ENCODE measurements at places on chromosomes 16 and 17.

- no peak for DNase-seq
Observed at GRCh38 chr16:53043986-53044601, 8.6 kb downstream of the CHD9NB start.

- DNase-seq, result no peak
Observed at GRCh38 chr16:85878875-85879274, 20.1 kb upstream of the IRF8 start.

- no peak for DNase-seq
Observed at GRCh38 chr17:7026471-7027115, 3.7 kb downstream of the BCL6B start.

DNA sequence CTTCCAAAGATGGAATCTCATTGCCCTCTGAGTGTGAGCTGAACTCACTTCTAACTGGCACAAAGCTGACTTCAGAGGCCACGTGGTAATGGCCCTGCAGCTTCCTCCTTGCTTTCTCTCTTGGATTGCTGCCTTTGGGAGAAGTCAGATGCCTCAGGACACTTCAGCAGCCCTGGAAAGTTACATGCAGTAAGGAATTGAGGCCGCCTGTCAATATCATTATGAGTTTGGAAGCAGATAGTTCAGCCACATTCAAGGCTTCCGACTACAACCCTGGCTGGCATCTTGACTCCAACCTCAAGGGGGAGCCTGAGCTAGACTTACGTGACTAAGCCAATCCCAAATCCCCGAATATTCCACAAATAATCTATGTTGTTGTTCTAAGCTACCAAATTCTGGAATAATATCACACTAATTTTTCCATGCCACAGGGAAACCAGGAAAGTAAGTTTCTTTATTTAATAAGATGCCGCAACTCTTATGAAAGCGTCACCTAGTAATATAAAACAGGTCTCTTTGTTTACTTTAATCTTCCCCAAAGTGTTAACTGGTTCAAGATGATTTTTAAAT, 13.6 kb downstream of the CEP20 start:
- no peak for DNase-seq

- no peak for DNase-seq
Observed at GRCh38 chr17:27808628-27809027, 8.3 kb upstream of the NOS2 start.

GRCh38 chr17:50109207-50109606, 14.1 kb downstream of the PDK2 start:
- no peak for DNase-seq

DNA sequence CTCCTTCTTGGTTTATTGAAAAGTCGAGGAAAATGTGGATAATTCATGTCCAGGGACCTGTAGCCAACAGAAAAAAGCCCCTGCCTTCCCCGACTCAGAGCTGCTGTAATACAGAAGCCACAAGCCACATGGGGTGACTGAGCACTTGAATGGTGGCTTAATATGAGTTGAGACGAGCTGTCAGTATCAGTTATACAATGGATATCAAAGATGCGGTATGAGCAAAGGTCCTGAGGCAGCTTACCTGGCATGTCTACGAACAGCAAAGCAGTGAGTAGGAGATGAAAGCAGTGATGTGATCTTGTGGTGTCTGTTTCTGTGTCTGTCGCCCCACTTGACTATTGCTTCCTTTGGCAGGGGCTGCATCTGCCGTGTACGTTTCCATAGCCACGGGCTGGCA, 12.2 kb upstream of the RMI2 start:
- DNase-seq, result no peak

DNA sequence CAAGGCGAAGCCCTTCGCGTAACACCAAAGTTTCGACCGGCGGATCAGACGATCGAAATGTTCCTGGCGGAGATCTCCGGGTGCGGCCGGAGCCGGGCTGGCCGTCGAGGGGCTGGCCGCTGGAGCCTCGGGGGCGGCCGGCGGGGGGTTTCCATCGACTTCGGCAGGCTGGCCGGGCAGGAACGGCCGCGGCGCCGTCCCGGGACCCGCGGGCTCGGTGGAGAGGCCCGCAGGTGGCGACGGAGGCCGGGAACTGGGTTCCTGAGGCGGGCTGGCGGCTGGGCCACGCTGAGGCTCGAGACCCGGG, 1.1 kb downstream of the EPOP start:
- DNase-seq, result no peak

- DNase-seq, result no peak
Observed at GRCh38 chr16:10338426-10338825, 47.4 kb upstream of the ATF7IP2 start.

DNA sequence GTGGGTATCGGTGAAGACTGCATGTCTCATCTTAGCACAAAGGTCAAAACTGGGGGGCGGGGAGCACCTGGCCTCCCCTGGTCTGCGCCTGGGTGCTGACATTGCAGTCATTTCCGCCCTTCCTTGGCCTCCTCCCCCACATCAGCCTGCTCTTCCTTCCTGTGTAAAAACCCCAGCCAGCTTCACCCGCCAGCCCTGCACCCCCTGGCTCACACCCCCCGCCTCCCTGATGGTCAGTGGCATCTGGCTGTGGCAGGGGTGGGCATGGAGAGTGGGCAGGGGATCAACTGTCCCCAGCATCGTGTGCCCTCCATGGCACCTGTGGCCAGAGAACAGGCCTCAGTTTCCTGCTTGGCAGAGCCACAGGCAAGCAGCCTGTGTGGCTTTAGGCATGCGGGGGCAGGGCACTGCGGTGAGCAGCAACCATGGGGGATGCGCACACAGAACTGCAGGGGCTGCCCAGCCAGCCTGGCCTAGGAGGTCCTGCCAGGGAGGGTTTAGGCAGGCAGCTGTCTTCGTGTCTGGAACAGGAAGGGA, 26.5 kb upstream of the LASP1NB start:
- DNase-seq, result peak; percentile 79

GRCh38 chr16:73014768-73015167, 33.2 kb downstream of the ZFHX3 start:
- DNase-seq, result no peak

DNA sequence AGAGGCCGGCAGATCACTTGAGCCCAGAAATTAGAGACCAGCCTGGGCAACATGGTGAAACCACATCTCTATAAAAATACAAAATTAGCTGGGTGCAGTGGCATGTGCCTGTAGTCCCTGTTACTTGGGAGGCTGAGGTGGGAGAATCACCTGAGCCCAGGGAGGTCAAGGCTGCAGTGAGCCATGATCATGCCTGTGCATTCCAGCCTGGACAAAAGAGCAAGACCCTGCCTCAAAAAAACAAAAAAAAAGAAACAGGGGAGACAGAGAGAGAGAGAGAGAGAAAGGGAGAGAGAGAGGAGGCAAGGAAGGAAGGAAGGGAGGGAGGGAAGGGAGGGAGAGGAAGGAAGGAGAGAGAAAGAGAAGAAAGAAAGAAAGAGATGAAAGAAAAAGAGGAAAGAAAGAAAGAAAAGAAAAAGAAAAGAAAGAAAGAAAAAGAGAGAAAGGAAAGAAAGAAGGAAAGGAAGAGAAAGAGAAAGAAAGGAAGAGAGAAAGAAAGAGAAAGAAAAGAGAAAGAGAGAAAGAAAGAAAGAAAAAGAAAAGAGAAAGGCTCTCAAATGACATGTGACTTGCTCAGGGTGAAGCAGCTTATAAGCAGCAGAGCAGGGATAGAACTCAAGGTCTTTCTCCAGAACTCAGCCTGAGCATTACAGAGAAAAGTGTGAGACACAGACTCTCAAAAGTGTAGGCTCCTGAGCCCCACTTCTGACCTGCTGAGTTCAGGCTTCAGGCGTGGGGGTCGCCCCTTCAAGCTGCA, 15.5 kb downstream of the CX3CL1 start:
- DNase-seq, result no peak

DNA sequence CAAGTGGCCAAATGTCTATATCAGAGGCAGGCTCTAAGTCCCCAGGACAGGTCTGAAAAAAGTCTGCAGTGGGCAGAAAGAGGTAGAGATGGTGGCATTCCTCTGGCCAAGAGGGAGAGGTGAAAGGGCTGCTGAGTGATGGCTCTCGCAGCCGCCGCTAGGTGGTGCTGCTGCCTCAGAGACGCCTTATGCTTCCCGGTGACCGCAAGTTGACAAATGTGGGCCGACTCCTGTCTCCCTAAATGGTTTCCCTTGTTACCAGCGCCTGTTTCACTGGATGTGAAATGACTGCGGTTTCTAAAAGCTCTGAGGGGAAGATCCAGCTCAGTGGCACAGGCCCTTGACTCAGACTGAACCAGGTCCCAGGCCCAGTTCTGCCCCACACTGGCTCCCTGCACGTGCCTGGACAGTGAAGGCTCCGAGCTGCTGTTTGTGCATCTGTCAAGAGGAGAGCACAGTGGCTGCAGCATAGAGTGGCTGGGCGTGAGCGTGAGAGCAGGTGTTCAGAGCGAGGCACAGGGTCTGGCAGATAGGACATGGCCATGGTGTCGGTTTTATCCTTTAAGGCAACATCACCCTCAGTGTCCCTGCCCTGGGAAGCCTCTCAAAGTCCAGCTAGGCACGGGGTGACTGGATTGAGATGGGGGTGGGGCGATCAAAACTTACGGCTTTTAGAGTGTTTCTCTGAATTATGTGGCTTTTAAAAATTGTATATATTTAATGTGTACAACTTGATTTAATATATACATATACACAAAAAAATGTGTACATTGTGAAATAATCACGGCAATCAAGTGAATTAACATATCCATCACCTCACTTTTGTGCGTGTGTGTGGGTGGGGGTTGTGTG, 19.9 kb downstream of the CLEC16A start:
- DNase-seq, result peak; percentile 78

GRCh38 chr17:75182319-75182568, 515 bp downstream of the SUMO2 start:
- no peak for DNase-seq

GRCh38 chr17:3575511-3575910, 17.9 kb upstream of the TRPV3 start:
- no peak for DNase-seq

- no peak for DNase-seq
Observed at GRCh38 chr17:34370997-34371395, 8.0 kb upstream of the CCL1 start.

DNA sequence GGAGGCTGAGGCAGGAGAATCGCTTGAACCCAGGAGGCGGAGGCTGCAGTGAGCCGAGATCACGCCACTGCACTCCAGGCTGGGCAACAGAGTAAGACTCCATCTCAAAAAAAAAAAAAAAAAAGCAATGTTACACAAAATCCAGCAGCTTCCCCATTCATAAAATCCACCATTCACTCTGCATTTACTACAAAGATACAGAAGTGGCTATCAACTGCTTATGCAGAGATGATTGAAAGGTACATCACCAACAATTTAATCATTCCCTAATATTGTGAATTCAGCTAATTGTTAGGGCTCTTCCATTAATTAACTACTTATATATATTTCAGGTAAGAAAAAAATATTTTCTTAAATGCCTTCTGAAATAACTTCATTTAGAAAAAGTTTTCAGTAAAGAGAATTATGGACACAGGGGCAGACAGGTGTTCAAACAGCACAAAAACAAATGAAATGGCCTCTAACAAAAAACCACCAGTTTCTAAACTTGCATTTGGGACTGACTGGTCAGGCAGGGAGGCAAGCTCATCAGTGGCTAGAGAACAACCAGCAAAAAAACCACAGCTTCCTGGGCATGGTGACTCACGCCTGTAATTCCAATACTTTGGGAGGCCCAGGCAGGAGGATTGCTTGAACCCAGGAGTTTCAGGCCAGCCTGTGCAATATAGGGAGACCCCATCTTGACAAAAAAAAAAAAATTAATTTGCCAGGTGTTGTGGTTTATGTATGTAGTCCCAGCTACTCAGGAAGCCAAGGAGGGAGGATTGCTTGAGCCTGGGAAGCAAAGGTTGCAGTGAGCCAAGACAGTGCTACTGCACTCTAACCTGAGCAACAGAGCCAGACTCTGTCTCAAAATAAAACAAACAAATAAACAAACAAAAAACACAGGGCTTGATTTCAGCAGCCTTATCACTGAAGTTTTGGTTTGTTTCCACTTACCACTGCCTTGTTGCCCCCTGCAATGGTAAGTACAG, 26.3 kb downstream of the ERN1 start:
- no peak for DNase-seq

DNA sequence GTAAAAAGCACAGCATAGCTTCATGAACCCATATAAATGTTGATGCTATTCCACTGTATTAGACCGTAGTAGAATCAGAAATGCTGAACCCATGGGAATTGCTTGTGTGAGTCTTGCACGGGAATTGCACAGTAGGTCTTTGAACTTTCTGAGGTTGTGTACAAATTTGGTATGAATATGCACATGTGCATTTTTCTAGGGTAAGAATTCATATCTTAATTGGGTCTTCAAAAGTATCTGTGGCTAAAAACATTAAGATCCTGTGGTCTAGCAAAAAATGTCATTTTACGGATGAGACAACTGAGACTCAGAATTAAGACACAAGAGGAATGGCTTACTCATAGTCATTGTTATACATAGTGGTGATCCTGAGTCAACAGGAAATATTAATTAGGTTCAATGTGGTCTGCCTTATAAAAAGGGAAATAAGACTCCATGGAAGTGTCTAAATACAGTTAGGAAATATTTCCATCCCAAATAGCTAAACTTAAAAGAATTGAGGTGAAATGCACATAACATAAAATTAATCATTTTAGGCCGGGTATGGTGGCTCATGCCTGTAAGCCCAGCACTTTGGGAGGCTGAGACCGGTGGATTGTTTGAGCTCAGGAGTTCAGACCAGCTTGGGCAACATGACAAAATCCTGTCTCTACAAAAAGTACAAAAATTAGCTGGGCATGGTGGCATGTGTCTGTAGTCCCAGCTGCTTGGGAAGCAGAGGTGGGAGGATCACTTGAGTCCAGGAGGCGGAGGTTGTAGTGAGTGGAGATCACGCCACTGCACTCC, 22.8 kb downstream of the TAOK1 start:
- no peak for DNase-seq

DNA sequence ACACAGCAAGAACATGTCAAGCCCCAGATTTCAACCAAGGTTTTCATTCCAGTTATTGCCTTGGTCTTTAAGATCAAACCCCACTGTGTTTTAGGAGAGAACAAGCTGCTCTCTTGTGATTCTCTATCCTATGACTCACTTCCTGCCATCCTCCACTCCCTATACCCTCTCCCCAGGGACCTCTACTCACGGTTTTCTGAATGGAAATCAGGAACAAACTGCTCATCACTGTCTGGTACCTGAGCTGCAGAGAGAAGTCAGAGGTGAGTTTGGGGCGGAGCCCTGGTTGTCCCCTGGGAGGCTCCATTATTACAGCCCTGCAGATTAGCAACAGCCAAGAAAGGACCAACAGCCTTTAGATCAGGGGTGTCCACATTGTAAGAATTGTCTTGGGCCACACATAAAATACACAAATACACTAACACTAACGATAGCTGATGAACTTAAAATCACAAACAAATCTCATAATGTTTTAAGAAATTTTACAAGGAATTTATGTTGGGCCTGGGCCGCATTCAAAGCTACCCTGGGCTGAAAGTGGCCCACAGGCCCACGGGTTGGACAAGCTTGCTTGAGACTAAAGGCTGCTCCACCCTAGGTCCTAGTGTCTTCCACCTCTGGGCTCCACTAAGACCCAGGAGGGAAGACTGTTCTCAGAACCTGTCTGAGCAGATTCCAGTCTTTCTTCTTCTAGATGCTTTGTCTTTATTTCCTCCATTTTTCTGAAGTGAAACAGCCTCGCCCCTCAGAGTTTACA, 9.7 kb downstream of the ETV4 start:
- DNase-seq, result no peak

- DNase-seq, result no peak
Observed at GRCh38 chr16:85611444-85612190, 1.5 kb upstream of the GSE1 start.

GRCh38 chr16:15607700-15608396, 35.1 kb downstream of the MARF1 start:
- no peak for DNase-seq
